Stimulated activated CD4-positive, alpha-beta T cell treated with anti-CD3 and anti-CD28 coated beads, Interleukin-1b, Interleukin-23, amount 100 ng/mL, for 4 hours (primary cell): ENCODE measurements at places on chromosomes 2 and 18.

GRCh38 chr2:239234191-239235175 is 166.3 kb downstream of the HDAC4 start:
- DNase-seq: no peak

DNA sequence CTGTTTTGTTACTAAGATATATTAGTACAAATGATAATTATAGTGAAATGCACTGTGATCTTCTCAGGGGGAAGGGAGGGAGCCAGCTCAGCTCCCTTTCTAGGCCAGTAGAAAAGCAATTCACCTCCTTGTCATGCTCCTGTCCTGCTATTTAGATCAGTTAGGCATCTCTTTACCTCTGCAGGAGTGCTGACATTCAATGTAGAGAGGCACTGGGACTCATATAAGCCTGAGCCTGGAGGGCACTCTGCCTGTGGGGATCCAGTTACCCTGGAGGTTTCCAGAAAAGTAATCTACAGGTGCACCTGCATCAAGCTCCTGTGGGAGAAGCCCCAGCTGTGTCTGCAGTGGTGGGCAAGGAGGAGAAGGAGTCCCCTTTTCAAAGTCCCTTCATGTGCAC is 277.0 kb downstream of the CPS1 start:
- DNase-seq: no peak

- no peak for DNase-seq
Observed at GRCh38 chr2:240426845-240427721, 8.4 kb upstream of the GPC1 start.

- DNase-seq: no peak
Observed at GRCh38 chr18:73545472-73545871, 602.2 kb downstream of the FBXO15 start.

DNA sequence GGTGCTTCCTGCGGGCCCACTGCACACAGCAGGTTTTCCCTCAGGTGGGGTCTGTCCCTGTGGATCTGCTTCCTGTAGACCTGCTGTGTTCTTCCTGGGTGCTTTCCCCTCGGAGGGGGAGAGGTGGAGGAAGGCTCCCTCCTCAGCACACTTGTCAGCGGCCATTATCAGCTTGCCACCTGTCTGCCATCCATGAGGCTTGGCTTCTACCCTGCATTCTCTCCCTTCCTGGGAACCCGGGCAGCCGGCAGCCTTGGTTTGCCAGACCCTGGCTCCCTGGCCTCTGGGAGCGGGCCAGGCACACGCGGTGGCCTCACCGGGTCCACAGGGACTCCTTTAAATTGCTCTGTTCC is 58.5 kb downstream of the INPP5D start:
- DNase-seq: no peak

GRCh38 chr2:111715987-111716904 is 167.7 kb downstream of the ANAPC1 start:
- no peak for DNase-seq

DNA sequence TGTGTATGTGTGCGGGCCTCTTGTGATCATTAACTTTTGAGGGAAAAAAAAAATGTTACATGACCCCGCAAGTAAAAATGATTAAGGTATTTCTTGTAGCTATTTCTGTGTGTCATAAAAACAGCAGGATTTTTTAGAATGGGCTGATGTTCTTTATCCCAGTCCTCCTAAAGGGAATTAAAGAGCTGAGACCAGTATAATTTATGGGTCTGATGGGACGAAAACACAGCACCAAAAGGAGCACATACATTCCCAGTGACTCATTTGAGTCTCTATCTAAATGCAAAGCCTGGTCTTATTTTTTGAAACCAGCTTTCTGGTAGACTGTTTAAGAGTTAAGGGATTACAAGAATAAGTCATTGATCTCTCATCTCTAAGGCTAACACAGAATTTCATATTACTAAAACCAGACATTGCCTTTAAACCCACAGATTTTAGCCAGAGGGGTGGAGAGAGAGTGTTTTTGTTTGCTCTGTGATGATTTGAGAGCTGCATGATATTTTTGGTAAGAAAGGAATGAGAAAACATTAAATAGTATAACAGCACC is 342.3 kb upstream of the EPHA4 start:
- DNase-seq: no peak

GRCh38 chr2:162938387-162938786 is 99.8 kb upstream of the KCNH7 start:
- DNase-seq: no peak

DNA sequence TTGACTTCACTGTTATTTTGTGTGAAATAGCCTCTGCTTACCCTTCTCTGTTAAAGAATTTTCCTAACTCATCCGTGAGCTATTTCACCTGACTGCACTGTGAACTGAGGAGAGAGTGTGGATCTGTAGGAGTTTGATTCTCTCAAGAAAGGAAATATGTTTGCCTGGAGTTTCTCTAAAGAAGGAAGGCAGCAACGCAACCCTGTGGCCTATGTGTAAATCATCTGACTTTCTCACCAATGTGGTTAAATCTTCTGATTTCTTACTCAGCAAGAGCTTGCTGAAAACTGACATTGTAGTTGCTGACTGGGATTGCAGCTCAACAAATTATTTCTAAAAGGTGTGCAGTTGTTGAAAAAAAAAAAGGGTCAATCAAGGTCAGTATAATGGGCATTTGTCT is 153.9 kb upstream of the PELI1 start:
- no peak for DNase-seq

DNA sequence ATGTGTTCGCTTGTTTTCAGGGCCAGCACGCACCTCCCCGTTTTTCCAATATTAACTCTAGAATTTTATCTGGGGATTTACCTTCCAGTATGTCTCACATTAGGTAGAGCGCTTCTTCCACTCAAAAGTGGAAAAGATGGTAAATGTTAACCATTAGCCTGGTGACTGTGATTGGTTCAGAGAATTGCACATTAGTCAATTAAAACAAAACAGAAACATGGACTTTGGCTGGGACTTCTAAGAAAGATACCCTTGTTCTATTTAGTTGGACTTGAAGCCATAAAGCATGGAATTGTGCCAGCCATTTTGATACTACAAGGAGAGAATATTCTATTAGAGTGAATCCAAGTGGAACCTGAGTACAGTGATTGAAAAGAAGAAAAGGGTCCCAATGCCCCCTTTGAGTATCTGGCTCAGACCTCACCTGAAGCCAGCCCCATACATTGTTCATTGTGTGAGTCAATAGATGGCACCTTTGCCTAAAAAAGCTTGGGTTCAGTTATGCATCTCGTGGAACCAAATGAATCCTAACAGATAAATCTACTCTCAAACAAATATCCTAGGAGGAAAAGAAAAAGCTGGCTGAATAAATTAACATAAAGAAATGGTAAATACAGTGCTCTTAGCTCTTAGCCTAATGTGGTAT is 354.3 kb downstream of the IRS1 start:
- no peak for DNase-seq

GRCh38 chr2:127051116-127052056 is 55.6 kb downstream of the BIN1 start:
- DNase-seq: no peak

DNA sequence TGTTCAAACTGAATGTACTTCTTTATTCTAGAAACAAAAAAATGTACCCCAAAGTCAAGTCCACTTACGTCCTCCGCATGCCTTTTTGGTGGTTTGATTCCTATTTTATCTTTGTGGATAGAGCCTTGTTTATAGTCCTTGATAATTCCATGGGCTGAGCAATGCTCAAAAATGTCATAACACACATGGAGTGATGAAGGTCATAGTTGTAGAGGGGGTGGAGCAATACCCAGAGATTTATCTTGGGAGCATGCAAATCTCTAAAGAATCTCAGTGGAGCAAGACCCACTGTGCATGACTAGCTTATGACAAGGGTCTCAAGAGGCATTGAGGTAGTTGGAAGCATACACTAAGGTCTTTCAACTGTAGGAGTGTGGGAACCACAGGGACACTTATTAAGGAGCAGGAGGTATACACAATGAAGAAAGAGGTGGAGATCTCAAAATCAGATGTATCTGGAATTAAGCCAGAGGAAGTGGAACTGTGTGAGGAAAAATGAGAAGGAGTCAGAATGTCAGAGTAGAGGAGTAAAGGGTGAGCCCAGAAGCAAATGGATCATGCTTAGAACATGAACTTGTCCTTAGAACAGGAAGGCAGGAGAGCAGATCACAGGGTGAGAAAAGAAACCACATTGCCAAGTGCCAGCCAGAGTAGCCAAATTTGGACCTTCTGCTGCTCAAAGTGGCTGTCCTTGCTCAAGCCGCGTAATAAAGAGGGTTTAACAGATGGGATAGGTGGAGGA is 68.1 kb upstream of the STK39 start:
- no peak for DNase-seq
